Stimulated activated CD8-positive, alpha-beta memory T cell treated with anti-CD3 and anti-CD28 coated beads, Interleukin-7, amount 100 ng/mL, for 1 hour (primary cell): ENCODE measurements at places on chromosomes 12 and 14.

DNA sequence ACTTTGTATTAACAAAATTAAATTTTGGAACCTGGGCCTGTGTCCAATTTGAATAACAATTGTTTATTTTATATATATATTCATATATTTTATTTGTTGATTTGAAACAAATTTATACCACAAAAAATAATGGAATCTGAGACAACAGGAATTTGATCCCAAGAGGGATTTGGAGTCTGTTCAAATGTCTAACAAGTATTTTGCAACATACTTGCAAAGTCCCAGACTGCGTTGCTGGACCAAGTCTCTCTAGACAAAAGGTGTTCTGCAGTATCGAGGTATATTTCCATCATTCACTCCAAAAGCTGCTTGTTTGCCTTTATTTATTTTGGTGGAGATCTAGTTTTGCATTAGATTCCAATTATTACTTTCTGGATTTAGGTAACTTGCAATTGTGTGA, 68.7 kb upstream of the PTPRR start:
- no peak for DNase-seq

- no peak for DNase-seq
These were observed 46.5 kb downstream of the NR1H4 start for GRCh38 chr12:100520048-100520769.

- DNase-seq, result no peak
These were observed 10.6 kb downstream of the METAP2 start for GRCh38 chr12:95484524-95484923.

- DNase-seq, result no peak
These were observed 5.2 kb downstream of the NFKBIA start for GRCh38 chr14:35399083-35399937.
